ENCODE measurements at places on chromosomes 6 and 20.

DNA sequence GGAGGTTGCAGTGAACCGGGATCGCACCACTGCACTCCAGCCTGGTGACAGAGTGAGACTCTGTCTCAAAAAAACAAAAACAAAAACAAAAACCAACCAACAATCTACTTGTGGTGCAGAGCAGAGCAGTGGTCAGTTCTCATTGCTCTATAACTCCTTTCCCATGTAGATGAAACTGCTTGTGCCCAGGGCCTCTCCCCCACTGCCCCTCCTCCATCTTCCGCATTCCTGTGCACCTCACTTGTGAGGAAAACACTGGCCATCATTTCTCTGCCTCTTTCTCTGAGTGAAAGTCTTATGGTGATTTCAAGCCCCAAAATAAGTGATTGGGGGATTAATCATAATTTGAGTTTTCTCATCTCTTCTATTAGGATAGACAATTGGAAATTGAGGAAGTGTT is 63.9 kb upstream of the GLP1R start:
- DNase-seq: no peak

DNA sequence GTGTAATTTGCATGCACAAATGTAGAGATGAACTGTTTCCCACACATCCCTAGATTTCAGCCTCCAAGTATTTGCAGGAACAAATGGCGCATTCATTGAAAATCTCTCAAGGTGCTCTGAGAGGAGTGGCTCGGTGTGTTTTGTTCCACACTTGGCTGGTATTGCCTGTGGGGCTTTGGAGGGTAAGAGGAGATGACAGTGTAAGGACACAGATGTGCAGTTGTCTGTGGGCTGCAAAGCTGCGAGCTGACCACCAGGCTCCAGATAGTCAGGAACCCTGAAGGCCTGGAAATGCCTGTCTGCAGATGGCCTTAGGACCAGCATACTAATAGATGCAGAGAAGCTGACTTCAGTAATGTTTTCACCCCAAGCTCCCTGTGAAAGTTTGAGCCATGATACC is 57.7 kb upstream of the PBOV1 start:
- no peak for DNase-seq

- no peak for DNase-seq
These were observed 224.5 kb downstream of the PREX1 start for GRCh38 chr20:48603116-48603818.

DNA sequence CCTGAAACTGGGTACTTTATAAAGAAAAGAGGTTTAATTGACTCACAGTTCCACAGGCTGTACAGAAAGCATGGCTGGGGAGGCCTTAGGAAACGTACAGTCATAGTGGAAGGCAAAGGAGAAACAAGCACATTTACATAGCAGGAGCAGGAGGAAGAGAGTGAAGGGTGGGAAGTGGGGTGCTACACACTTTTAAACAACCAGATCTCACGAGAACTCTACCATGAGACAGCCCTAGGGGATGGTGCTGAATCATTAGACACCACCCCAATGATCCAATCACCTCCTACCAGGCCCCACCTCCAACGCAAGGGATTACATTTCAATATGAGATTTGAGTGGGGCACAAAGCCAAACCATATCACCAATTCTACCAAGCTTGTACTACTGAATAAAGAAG is 7.4 kb upstream of the FNDC1 start:
- no peak for DNase-seq

DNA sequence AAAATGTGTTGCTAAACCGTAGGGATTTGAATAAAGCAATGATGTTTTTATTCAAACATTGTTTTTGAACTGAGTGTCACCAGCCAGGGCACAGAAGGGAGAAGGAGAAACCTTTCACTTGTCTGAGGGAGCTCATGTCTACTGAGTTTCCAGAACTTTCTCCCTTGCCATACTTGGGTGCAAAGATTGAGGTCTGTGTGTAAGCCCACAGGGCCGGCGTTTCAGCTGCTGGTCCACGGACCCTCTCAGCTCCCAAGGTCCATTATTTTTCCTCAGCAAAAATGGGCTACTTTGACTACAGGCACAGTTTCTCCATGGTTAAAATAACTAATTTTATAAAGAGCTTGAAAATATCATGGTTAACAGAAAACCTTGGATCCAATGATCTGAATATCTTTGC is 32.6 kb downstream of the PSMG4 start:
- DNase-seq: no peak

DNA sequence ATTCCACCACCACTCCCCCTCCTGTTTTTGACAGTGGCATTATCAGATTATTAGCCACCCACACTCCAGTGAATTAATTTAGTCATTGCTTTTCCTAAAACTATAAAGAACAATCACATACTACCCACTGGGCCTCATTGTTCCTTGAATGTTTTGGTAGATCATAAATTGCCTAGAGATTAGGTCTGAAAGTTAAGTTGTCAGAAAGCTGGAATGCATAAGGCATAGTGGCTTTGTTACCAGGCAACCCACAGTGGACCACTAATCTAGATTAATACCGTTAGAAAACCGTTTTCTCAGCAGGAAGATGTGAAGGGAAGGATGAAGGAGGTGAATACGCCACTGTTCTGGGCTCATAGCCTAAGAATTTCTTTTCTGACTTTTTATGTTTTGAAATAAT is 75.6 kb downstream of the SAMD3 start:
- DNase-seq: no peak

GRCh38 chr6:111804627-111805235 is 68.5 kb downstream of the FYN start:
- no peak for DNase-seq

DNA sequence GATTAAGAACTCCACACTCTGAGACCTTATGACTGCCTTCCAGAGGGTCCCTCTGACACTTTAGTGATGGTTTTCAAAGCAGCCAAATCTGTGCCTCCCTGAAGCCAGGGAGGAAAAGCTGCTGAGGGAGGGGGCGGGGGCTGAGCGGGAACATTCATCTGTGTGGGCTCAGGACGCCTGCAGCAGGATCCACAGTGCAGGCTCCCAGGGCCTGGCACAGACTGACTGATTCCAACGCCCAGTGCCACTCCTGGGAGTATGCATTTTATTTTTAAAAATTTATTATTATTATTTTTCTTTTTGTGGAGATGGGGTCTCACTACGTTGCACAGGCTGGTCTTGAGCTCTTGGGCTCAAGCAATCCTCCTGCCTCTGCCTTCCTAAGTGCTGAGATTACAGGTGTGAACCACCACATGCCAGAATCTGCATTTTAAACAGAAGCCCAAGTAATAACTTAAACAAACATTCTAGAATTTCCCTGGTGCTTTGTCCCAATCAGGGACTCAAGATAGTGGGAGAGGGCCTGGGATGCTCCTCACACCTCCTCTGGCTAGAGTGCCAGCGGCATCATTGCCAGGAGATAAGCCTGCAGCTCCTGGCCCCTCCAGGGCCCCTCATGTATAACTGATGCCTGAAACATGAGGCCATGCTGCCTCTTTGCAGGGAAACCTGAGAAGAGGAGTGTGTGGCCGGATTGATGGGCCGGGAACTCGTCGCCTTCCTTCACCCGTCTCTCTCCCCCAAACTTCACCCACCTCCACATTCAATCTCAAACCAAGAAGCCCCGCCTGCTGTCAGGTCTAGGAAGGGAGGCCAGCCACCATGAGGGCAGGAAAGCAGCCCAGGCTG is 438 bp upstream of the TMC2 start:
- no peak for DNase-seq

- DNase-seq: no peak
These were observed 35.0 kb downstream of the FOXF2 start for GRCh38 chr6:1424306-1424927.

DNA sequence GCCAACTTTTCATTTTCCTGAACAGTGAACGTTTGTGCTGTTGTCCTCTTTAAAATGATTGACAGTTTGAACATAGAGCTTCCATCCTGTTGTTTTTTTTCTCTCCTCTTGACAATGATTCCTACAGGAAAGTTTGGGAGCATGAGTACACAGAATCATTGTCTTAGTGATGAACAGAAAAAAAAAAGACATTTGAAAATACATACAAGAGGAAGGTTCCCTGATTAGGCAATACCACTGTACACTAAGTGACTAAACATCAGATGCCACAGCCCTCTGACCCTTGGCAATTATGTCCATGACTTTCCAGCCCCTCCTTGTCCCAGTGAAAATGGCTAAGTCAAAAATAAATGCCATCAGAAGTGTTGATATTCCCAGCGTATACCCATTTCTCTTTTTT is 71.5 kb downstream of the RTN4IP1 start:
- no peak for DNase-seq

DNA sequence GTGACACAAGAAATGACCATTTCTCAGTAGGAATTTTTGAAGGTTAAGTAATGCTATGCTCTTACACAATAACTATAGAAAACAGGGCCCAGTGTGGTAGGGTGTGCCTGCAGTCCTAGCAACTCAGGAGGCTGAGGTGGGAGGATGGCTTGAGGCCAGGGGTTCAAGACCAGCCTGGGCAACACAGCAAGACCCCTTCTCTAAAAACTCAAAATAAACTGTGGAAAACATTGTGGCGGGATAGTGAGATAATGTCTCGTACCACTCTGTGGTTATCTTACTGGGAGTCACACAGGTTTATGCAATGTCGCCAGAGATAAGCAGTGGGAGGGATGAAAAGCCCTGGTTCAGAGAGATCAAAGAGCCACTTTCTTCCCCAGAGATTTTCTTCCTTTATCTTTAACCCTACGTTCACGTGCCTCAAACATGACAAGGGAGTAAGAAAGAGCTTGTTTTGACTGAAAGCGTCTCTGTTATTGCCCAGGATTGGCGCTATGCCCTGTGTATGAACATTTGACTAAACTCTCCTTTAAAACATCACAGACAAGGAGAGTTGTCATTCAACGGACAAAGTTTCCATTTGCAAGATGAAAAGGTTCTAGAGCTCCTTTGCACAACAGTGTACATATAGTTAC is 13.9 kb downstream of the GCM1 start:
- no peak for DNase-seq

GRCh38 chr6:74134327-74134726 is 438.3 kb downstream of the CD109 start:
- no peak for DNase-seq

DNA sequence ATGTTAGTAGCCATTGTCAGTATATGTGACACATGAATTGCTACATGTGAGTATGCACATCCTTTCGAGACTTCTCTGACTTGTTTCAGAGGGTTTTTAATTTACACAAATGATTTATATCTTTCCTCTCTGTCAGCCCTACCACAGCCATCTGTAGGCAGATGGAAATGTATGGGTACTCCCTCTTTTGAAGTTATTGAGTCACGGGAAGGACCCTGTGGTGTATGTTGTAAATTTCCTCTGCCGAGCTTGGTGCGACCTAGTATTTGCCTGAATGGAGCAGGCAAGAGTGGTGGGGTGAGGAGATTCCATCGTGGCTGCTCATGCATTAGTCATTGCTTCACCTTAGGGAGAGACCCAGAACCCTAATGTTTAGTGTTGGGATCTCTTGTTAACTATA is 171.9 kb downstream of the JARID2 start:
- no peak for DNase-seq

DNA sequence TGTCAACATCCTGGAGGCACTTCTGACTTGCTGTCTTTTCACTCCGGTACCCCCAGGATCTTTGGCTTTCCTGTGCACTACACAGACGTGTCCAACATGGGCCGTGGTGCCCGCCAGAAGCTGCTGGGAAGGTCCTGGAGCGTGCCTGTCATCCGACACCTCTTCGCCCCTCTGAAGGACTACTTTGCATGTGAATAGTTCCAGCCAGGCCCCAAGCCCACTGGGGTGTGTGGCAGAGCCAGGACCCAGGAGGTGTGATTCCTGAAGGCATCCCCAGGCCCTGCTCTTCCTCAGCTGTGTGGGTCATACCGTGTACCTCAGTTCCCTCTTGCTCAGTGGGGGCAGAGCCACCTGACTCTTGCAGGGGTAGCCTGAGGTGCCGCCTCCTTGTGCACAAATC is 12.0 kb upstream of the MAPRE1 start:
- DNase-seq: no peak

DNA sequence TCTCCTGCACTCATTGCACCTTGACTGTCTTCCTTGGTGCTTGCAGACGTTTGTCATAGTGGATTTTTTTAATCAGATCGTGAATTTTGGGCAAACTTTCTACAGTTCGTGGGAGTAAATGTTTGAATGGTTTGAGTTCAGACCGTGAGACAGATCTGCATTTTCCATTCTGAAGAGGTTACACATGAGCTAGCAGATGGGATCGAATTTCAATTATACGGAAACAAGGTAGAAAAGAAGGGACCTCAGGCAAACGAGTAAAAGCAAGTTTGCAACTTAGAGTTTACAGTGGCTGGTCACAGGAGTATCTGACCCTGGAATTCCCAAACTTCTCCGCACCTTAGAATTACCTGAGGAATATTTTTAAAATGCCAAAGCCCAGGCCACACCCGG is 17.2 kb upstream of the NCR2 start:
- no peak for DNase-seq

DNA sequence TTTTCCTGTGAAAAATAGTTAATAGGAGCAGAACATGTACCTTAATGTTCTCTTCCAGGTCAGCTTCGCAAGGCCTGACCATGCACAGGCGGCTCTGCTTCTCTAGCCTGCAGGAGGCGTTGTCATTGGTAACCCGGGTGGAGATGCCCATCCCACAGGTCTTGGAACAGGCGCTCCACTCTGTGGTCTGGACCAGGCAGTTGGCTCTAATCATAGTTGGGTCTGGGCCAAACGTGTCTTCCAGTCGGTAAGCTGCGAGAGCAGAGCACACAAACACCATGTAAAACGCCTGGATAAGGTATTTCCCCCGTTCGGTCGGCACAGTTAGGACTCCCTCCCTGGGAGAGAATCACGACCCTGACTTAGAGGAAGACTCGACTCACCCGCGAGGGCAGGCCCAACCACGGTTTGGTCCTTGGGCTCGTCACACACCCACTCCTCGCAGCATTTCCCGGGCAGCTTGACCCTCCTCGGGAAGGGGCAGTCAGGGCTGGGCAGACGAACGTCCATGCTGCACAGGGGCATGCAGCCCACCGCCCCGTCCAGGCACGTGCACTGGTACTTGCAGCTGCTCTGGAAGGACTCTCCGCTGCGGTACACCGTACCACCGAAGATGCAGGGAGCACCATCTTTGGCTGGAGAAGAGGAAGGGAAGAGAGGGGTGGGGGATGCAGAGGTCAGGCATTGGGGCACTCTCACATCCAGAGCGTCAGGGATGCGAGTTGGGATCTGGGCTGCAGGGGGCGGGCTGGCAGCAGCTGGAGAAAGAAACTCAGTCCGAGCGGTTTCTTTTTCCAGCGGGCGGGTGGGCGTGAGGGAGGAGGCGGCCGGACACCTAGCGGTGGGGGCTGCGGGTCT is 1.0 kb downstream of the CCN2 start:
- no peak for DNase-seq

DNA sequence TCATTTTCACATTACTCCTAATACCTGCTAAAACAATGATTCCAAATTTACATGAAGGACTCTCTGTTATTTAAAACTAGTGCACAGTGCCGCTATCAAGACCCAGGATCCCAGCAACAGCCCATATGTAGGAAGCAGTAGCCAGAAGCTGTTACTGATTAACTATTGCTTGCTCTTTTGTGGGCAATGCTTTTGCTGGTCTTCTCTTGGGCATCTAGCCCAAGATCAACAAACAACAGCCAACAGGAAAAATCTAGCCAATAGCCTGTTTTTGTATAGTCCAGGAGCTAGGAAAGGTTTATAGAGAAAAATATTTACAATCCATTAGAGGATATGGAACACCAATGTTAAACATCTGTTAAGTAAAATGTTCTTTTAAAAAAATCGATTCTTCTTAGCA is 22.1 kb upstream of the TENT5A start:
- DNase-seq: no peak

Data from NCI-H2227 treated with DMSO at 0.1 percent for 48 hours (cell line).